ENCODE measurements at places on chromosomes 2 and 18.

- no peak for DNase-seq
Measured at GRCh38 chr18:13890761-13891361, 24.5 kb downstream of the MC2R start.

GRCh38 chr18:31626409-31626808, 34.7 kb downstream of the TTR start:
- no peak for DNase-seq

- no peak for DNase-seq
Measured at GRCh38 chr2:25127646-25128045, 40.7 kb downstream of the POMC start.

DNA sequence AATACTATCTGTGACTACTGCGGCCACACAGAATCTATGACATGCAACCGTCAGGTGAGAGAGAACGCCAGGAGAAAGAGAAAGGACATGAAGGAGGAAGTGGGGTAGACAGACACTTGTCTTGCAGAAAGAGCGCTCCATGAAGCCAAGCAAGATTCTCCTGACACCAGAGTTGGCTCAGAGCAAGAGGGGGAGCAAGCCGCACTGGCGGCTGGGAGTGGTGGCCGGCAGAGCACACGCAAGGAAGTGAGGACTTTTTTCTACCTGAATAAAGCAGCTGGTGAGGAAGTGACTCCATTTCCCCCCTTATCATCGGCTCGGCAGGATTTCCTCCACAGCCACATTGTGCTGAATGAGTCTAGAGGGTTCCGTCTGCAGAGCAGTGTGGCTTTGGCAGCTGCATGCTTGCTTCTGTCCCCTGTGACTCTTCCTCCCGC, 181.6 kb downstream of the BCL2 start:
- DNase-seq: no peak

DNA sequence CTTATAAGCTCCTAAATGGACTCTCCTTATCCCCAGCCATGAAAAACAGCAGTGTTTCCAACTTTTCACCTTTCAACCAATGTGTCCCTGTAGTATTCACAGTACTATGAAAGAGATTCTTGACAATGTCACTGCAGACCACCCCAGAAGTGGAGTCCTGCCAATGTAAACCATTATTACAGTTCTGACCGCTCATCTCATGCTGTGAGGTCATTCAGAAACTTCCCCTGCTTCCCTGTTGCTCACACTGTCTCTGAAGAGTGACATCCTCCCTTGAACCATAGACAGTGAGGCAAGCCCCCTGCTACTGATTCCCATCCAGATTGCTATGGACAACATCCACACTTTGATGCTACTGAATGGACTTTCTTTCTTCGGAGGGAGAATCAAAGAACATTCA, 1523.7 kb upstream of the ACVR2A start:
- DNase-seq: no peak

GRCh38 chr2:120626566-120626965, 109.1 kb upstream of the GLI2 start:
- no peak for DNase-seq

Measured in NCI-H2171 (cell line).